ENCODE measurements at places on chromosomes 6 and 20. TPM values are rescaled to one million over a fixed set of nuclear protein-coding genes. Genes with fewer than 3 reads are reported as not detected.

GRCh38 chr6:149884215-149884614 lies 13.7 kb downstream of the RAET1E start:
- no peak for DNase-seq

DNA sequence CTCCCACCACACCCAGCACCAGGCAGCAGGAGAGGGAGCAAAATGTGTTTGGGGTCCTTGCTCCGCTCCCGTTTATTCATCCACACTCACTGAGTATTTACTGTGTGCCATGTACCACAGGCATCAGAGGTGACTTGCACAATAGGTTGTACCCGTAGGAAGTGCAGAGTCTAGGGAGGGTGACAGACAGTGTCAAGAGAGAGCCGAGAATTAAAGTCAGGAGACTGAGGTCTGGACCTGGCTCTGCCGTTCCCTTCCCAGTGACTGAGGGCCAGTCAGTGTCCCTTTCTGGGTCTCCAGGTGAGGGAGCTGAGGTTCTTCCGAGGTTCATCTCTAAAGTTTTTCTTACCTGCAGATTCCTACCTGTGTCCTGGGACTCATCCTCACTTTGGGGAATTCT lies 22.3 kb downstream of the TTBK1 start:
- no peak for DNase-seq

- DNase-seq: no peak
Observed at GRCh38 chr20:16732506-16733152, 2.8 kb downstream of the SNRPB2 start.

- peak; percentile 20 for DNase-seq
Observed at GRCh38 chr6:109610590-109610989, 80.4 kb downstream of the AK9 start.

DNA sequence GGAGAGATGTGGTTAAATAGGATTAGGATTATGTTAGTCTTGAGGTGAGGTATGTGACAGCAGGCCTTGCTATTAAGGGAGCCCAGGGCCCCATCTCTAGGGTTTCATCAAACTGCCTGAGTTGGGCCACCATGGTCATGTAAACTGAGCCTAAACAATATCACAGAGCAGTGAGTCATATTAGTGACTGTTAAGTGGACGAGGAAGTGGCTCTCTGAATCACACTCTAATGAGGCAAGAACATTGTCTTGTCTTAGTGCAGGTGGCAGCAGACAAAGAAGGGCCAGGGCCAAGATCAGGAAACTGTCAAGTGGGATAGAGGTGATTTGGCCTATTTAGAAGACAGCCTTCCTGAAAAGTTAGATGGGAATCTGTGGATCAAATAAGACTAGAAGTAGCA lies 23.1 kb downstream of the ENPP3 start:
- DNase-seq: no peak

DNA sequence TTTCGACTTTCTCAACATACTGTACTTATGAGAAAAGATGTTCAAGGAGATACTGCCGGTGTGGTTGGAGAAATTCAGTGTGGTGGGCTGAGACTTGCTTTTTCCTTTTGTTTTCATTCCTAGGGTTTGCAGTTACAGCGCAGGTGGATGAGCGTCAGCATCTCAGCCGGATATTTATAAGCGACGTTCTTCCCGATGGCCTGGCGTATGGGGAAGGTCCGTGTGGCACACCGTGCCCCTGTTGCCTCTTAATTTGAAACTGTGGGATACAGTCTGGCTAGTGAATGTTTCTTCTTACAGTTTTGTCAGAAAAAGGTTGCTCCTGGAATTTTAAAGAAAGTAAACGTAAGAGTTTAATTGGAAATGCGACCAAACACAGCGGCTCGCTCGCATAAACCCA lies 81.7 kb upstream of the CLDN20 start:
- DNase-seq: no peak

DNA sequence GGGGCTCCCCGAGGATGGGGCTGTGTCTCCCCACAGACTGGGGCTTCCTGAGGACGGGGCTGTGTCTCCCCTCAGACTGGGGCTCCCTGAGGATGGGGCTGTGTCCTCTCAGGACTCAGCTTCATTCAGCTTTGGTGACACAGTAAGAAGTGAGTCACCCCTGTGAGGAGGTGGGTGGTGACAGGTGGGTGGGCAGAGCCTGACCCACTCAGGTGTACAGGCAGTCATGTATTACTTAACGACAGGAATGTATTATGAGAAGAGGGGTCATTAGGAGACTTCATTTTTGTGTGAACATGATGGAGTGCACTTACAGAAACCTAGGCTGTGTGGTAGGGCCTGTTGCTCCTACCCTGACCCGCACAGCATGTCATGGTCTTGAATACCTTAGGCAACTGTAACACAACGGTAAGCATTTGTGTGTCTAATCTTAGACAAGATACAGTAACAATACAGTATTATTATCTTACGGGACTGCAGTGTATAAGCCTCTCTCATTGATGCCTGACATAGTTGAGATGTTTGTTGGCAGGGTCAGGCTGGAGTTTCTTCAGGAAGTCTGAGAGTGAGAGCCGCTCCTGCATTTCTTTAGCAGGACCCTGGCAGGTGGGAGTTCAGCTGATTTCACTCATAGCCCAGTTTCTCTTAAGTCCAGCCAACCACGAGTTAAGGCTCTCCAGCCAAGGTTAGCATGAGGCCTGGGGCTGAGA lies 10.9 kb upstream of the PGC start:
- DNase-seq: no peak

DNA sequence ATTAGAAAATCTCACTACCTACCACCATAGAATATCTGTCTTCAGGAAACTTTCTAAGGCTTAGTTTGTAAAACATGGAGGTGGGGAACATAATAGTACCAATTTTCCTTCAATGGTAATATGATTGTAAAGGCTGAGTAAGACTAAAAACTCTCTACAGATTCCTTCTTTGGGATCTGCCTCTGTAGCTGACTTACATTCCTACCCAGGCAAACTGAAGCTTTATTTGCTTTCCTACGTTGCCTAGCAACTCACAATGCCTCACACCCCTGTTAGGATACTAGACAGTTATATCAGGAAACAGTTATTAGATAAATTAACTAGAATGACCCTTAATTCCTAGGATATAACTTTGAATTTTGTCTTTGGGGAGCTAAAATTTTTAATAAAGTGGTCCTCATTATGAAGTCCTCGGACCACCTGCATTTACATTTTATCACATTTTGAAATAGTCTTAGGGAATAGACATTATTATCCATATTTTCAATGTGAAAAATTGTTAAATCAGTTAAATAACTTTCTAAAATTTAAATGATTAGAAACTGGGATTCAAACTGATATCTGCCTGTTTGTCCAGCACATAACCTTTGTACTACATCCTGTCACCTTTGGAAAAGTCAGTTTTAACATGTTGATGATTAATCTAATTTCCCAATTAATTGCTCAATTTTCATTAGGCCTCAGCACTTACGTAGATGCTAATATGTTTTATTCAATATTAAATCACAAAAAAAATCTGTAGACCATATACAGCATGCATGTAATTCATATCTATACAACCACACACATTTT lies 591.4 kb downstream of the RNF144B start:
- peak; percentile 56 for DNase-seq

DNA sequence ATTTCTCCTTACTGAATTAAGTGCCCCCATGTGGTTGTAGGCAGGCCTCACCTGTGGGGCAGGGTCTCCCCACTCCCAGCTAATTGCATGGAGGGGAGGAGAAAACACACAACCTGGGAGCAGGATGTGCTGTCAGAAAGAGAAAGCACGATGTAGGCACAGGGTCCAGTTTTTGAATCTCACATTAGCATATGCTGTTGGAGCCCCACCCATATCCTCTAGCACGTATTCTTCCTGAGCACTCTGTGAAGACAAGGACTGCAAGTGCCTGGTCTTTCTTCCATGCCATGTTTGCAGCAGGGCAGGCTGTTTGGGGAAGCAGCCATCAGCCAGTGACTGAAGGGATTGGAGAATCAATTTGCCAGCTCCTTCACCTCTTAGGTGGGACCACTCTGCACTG lies 108.2 kb downstream of the CFAP61 start:
- DNase-seq: no peak

DNA sequence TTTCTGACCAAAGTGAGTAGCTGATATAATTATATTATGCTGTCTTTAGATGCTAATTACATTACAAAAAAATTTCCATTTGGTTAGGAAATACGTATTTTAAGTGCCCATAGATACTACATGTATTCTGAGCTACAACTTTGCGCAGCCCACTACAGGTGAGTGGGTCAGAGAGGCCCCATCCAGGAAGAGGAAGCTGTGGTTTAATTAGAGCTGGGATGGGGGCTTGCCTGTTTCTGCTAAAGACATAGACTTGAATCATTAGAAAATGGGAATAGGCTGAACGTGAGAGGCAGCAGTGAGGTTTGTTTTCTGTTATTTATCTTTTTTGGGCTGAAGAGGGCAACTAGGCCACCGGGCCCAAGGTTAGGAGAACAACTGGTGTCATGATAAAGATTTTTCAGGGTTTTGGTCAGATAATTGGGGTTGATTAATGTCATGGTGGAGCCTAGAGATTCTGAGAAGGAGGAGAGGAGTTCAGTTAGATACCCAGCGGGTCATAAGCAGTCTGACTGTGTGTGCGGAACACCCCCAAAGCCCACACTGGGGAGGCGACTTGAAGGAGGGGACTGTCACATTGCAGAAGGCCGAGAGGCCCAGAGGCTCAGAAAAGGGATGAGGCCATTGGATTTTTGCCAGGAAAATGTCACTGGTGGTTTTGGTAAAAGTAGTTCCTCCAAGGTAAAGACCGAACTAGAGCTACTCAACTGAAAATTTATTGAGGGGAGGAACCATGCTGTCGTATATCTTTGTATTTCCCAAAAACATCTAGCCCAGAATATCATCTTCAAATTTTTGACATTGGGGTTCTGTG lies 14.5 kb upstream of the IRF4 start:
- DNase-seq: no peak

DNA sequence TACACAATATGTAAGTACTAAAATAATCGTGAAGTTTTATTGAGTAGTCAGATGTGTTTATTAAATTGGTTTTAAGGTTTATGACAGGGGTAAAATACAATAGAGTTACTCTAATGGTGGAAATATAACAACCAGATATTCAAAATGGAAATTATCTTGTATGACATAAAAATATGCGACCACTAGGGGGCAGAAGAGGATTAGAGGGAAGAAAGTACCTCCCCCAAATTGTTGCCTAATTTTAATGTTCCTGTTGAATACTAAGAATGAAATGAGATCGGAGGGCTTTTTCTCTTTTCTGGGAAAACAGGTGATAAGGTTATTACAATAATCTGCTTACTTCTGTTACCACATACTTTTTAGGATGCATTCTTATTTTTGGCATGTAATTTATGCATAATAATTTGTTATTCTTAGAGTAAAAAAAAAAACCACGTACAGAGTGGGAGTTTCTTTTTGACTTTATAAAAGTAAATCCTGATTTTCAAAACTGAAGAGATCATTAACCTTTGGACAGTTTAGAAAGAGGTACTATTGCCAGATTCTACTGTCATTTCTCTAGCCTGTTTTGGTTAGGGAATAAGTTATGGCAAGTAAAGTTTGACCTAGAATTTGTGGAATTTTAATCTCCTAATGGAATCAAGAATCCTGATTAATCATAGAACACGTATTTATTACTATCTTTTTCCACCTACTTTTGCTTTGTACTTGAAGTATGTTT lies 159.2 kb downstream of the CD109 start:
- DNase-seq: peak; percentile 54

DNA sequence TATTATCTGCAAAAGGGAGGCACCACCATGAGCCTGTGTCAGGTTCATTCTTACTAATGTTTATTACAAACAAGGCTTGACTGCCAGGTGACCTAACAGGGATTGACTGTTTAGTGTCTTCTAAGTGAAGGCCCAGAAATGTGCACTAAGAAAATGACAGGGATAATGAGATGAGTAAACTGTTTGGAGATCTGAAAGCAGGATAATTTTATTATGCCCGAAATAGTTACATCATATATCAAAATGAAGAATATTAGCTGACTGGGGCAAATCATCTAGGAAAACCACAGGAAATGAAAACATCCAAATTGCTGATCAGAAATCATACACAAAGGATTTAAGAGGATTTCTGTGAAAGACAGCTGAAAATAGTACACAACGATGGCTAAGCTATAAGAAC lies 516.7 kb downstream of the HDGFL1 start:
- DNase-seq: no peak

- DNase-seq: no peak
Observed at GRCh38 chr6:113600551-113601339, 256.4 kb upstream of the MARCKS start.

DNA sequence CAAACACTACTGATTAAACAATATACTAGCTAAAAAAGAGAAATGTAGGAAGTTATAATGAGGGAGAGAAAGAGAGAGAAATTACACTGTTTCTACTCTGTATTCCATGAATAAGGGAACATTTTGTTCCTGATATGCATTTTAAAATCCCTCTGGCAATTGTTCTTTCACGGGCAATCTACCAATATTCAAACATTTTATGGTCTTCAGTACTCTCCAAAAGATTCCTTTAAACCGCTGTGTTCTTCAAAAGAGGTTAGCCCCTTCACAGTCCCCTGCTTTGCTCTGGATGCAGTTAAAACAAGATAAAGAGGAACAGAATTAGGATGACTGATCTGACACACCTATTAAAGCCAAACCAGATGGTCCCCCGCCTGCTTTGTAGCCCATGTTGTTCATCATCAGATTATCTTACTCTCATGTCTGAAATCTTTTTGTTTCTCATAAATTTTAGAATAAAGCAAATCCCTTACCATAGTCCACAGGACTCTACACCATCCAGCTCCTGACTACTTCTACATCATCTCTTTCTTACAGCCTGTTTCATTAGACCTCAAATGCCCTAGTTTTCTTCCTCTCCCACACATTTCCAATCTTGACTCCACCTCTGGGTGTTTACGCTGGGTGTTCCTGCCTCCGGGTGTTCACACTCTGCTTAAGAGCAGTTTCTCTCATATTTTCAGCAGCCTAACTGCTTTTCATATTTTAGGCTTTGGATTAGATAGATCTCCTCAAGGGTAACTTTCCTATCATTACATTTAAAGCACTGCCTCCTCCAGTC lies 399.7 kb downstream of the COL12A1 start:
- DNase-seq: no peak

DNA sequence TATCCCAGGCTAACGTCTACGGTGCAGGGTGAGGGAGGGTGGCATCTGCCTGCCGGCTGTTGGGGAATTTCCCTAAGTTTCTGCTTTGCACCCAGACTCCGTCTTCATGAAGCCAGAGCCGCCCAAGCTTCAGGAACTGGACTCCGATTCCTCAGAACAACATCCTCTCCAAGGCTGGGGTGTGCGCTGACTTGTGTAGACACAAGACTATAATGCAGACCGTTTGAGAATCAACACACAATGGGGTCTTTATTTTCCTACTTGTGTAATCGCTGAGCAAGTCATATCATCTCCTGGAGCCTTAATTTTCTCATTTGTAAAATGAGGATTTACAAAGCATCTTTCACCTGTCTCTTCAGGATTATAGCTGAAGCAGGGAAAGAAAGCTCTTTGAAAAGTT lies 160.5 kb upstream of the AGPAT4 start:
- no peak for DNase-seq

- no peak for DNase-seq
Observed at GRCh38 chr6:109794201-109794923, 103.3 kb downstream of the FIG4 start.

The AGPAT1 gene
- 109 TPM for polyA plus RNA-seq

The DUSP22 gene
- polyA plus RNA-seq: 22.7 TPM

The COL9A3 gene
- polyA plus RNA-seq: 27.3 TPM

The SMLR1 gene
- 3.3 TPM for polyA plus RNA-seq

The ATXN1 gene
- 19.3 TPM for polyA plus RNA-seq
